ENCODE measurements at places on chromosomes 16 and 17.

GRCh38 chr17:64162554-64162953 is 32.6 kb upstream of the ERN1 start:
- no peak for DNase-seq

- DNase-seq, result no peak
Observed at GRCh38 chr17:50508573-50509460, 578 bp downstream of the MYCBPAP start.

GRCh38 chr17:77962348-77962747 is 3.8 kb downstream of the TNRC6C start:
- no peak for DNase-seq

DNA sequence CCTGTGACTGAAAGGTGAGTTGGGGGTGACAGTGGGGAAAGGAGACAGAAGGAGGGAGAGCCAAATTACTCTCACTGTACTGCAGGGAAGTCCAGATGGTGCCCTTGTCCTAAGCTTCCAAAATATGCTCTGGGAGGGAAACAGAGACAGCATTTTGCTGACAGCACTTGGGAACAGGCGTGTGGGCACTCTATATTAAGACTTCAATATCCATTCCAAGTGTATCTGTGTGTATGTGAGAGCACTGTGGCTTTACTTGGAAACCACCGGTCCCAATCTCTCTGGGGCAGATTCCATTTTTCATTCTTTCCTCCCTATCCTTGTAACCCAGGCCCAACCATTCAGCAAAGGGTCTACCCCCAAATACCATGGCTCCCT is 407.3 kb downstream of the UTP18 start:
- DNase-seq, result no peak

DNA sequence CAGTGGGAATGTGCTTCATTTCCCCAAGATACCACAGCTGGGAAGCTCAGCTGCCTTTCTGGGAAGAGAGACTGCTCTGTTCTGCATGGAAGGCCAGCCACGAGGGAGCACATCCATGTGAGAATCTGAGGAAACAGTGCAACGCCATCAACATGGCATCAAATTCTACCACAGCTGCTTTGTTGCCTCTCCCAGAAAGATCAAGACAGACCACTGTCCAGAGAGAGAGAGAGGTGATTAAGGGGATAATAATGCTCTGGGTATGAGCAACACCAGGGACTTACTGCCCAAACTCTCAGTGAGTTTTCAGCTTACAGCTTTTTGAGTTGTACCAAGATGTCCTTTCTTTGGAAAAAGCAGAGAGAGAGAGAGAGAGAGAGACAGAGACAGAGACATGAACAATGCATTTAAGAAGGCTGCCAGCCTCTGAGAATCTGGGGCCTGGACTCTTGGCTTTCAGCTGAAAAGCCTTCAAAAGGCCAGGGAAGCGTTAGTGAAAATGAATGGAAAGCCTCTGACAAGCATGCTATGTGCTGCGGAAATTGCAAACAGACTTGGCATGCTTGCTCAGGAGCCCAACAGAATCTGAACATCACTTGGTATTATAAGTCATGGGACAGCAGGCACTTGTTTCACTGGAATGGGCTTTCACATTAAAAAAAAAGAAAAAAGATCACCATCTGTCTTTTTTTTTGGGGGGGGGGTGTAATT is 223.1 kb downstream of the MAP2K6 start:
- no peak for DNase-seq

DNA sequence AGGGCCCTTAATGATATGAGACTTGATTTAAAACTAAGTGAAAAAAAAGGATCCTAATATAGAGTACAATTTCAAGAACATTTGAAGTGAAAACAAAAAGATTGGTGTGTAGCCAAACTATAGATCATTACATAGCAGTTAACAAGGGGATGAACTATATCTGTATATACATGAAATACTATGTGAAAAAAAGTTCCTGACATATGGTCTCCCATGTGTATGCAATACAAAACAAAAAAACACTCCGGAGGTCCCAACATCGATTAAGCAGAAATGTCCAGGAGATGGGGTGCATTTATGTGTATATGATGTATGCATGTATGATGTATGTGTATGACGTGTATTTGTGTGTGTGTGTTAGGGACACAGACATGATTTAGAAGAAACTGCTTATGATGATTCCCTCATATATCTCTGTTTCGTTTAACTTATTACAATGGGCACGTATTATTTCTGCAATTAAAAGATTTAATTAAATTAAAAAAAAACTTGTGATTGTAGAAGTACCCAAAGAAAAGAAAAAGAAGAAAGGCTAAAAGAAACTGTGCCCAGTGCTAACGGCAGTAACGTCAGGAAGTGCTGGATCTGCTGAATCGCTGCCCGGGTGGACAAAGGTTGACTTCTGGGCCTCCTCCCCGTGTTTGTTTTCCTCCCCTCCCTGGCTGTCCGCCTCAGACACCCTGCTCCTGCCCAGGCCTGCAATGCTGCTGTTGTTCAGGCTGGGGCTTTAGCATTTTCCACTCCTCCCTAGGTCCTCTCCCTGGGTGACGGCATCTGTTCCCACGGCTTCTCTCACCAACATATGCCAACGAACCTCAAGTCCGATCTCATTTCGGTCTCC is 36.9 kb downstream of the TBX4 start:
- DNase-seq, result no peak
